ENCODE measurements at places on chromosomes 5 and 9.

DNA sequence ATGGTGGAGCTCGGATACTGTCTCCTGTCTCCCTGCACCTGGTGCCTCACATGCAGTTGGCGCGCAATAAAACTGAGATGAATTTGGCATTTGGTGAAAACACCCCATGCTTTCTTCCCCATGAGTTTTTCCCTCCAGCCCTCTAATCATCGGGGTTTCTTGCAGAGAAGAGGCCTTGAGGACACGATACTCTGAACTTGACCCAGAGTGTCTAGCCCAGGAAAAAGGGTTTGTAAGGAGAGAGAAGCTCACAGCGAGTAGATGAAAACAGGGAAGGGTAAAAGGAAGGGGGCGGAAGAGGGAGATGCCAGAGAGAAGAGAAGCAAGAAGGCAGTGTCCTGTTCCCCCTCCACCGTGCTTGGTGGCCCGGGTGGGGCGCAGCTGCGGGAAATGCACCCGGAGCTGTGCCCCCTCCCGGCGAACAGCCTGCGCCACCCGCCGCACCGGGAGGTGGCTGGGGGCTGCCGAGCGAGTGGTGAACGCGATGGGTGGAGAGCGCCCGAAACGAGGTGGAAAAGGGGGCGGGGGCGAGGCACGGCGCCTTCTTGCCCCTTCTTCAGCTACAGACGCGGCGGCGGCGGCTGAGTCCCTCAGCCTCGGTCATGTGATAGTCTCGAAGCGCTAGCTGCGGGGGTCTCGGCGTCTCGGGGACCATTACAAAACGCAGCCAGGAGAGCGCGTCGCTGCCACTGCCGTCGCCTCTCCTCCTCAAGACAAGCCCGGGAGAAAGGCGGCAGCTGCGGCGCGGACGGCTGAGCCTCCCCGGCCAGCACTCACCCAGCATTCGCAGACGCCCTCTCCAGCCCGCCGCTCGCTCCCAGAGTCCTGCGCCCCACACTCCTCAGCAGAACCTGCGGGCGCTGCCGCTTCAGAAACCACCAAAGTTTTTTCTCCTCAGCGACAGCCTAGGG lies 1.1 kb upstream of the FOXB2 start:
- DNase-seq: no peak

GRCh38 chr9:127201071-127201541 lies 63.5 kb upstream of the GARNL3 start:
- DNase-seq: no peak

- DNase-seq: peak; percentile 80
Measured at GRCh38 chr5:113663879-113664541, 150.5 kb downstream of the YTHDC2 start.

- DNase-seq: no peak
Measured at GRCh38 chr5:10330511-10331230, 22.8 kb upstream of the MARCHF6 start.

DNA sequence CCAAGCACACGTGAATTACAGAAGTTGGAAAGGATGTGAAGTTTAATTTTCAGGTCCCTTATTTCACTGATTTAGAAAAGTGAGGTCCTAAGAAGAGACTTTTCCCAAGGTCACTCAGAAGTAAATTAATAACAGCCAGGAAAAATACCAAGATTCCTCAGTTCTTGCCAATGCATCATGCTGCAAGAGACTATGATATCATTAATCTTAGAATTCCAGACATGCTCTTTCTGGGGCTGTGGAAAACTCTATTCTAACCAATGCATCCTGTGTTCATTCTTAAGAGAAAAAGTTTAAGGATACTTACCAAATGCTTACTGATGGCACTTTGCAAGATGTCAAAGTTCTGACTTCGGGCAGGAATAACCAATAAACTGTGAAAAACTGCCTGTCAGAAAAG lies 42.8 kb downstream of the TEX10 start:
- DNase-seq: no peak
